ENCODE measurements at places on chromosomes 4 and X. TPM values are rescaled to one million over a fixed set of nuclear protein-coding genes. Genes with fewer than 3 reads are reported as not detected.

GRCh38 chr4:37370052-37370451 is 125.5 kb downstream of the NWD2 start:
- no peak for DNase-seq

DNA sequence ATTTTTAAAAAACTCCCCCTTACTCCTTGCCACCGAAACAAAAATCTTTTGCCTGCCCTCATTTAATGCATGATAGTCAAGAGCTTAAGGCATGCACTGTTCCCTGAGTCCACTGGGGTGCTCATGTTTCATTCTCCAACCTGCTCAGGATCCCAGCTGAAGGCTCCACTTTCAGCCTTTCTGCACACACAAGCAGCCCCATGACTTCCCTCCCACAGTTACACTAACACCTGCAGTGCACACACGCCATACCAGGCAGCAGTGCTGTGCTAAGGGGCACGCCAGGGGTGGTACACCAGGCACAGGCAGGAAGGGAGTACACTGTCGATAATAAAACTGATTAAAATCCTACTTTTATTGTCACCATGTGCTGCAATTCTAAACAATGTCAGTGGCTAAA is 385.2 kb downstream of the BMPR1B start:
- peak; percentile 40 for DNase-seq

DNA sequence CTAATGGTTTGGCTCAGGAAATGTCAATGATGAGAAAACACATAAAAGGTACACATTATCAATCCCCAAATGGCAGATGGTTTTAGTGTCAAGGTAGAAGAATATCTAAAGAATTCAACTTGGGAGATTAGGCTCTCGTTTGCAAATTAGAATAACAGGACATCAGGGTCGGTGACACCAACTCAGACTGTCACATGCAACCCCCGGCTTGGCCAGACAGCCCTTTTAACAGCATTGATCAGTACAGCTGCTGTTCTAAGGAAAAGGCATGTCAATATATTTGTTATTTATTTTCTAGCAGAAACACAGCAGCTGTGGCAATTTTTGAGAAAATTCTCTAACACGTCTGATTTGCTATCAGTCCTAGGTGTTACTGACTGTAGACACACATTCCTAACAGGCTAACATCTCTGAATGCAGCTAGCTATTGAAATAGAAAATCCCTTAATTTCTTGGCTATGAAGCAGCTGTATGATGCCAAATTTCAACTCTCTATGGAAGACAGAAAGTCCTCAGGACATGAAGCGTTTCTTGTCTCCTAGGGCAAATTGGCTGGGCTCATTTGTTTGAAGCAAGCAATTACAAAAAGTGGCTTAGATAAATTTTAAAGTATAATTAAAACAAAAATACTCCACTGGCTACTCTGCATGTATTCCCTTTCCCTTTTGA is 269.0 kb upstream of the CXXC4 start:
- DNase-seq = no peak

- DNase-seq = no peak
Measured at GRCh38 chr4:170080496-170080895, 9.3 kb downstream of the AADAT start.

DNA sequence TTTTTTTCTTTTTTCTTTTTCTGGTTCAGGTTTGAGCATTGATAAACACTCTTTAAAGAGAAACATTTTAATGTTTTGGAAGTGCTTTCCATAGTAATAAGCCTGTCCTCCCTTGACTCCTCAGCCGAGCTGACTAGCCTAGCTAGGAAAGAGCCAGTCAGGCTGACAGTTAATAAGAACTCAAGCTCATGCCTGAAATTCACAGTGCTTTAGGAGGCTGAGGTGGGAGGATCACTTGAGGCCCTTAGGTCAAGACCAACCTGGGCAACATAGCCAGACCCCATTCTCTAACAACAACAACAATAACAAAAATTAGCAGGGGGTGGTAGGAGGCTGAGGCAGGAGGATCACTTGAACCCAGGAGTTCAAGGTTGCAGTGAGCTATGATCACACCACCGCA is 53.4 kb upstream of the ZCCHC13 start:
- no peak for DNase-seq

- DNase-seq = peak; percentile 66
Measured at GRCh38 chrX:149470955-149471354, 34.2 kb downstream of the IDS start.

- no peak for DNase-seq
Measured at GRCh38 chr4:101155945-101156344, 191.4 kb downstream of the PPP3CA start.

DNA sequence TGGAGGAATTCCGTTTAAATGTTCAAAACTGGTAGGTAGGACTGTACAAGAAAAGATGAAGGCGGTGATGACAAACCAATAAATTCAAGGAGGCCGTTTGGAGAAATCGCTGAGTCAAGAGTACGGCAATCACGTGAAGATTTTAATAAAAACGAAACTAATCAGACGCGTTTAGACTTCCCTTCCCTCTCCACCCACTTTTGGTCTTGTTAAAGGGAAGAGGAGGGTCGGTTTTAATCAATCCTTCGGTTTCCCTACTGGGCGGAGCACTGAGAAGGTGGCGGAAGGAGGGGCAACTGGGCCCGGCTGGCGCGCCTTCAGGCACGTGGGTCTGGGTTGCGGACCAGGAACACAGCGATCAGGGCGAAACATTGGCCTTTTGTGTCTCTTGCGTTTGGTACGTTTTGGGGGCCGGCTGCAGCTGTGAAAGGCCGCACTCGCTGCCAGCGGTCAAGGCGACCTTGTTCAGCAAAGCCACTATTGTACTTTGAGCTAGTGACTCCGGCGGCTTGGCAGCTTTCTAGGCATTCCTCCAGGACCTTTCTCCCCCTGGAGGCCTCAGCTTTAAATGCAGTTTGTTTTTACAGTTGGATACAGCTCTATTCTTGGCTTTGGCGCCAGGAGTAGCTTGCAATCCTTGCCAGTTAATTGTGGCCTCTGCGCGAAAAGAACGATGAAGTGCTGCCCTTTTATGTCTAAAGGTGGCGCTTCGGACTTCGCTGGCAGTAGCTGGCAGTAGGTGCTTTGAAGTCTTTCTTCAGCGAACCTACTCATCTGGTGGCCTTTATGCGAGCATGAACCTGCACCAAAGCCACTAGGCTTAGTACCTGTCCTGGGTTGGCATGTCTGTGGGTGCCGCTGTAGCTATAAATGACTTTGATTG is 16.8 kb upstream of the LAMP2 start:
- DNase-seq = peak; percentile 72

DNA sequence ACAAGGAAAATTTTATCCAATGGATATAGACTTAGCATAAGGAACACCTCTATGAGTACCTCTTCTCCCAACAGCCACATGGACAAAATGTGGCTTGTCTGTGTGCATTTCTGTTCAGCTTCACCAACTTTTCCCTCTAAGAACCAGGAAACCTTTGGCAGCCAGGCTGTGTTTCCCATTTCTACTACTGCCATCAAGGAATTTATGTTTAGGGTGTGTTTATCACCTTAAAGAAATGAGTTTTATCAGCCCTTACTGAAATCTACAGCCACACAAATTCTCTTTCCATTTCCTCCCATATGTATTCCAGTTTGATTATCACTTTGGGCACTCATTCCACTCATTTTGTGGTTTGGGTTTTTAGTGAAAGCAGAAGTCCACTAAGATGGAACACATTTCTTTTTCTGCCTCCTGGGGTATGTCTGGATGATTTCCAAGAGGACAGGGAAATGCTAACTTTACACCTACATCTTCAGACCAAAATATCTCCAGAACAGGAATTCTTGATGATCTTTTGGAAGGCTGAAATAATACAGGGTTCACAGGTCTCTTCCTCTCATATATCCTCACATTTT is 82.6 kb upstream of the MAOA start:
- no peak for DNase-seq

Gene GSX2
- polyA plus RNA-seq = not detected

Gene FAM149A
- 47.7 TPM for polyA plus RNA-seq

Gene POF1B
- 0.43 TPM for polyA plus RNA-seq

DNA sequence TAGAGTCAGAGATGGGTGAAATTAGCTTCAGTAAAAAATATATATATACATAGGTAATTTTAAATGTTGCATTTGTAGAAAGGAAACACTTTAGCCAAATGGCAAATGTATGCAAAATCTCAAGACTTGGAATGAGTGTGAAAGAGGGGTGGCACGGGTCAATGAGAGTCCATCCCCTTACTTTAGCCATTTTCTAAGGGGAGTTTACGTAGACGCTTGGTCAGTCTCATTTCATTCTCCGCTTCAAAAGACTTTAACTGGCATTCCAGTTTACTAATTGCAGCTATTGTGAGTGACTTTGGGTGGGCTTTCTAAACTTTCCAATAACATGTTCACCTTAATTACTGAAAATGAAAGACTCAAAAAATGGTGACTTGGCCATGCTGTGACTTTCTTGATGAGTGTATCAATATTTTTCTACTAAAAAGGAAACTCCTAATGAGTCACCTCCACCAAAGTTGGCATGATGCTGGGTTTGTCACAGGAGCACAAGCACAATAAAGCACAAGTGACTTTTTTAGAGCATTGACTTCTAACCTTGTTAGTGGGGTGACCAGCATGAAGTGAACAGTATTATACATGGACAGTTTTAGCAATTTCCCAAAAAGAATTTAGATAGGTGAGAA is 356.0 kb upstream of the RASGEF1B start:
- no peak for DNase-seq

DNA sequence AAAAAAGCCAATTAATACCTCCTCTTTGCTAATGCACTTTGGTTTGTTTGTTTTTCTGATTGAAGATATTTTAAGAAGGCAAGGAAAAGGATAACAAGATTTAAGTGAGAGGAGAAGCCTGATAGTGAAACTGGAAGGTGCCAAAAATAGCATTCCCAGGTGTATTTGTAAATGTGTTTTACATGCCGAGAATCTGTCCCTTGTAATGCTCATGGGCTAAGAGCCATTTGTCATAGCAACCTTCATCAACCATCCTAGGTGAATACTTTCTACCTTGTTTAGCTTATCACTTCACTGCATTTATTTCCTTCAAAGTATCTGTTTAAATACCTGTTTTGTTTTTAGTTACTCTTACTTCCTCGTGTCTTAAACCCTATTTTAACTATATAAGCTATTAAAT is 127.8 kb downstream of the KCTD8 start:
- DNase-seq = no peak

DNA sequence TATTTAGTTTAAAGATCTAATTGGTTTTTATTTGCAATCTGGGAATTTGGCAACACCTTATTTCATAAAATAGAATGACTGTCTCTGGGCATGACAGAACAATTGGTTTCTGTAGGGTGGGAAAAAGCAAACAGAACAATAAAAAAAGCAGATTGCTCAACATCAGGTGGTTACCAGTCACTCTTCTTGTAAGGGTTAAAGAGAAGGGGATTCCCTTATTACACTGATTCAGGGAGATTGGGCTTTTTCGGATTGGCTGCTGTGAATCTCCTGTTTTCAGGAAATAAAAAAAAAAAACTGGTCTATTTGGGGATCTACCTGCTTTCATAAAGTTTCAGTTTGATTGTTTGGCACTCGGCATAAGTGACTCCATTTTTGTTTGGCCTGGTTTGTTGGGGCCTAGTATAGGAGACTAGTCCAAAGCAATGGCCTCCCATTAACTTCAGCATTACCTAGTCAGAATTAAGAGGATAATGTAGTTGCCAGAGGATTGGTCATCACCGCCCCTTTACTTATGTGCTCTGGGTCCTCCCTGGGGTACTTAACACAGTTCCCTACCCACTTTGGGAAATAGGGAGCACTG is 380.5 kb downstream of the IDS start:
- no peak for DNase-seq

DNA sequence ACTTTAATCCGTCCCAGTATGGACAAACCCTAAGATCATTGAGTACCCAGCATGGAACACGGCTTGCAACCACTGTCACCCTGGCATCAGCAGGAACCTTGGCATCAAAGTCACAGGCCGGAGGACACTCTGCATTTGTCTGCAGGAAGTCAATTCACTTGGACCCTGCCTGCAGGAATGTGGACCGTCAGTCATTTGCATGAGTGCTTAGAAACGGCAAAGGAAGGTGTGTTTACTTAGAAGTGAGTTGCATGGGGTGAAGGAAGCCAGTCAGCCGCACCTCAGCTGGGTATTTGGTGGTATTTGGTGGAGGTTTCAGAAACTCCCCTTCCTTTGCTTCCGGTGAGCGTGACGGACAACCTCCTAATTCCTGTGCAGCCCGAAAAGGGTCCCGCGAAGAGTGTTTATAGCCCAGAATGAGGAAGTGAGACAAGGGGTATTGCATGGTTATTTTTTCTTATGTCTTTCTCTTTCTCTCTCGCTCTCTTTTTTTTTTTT is 15.5 kb downstream of the P2RY8 start:
- no peak for DNase-seq

- DNase-seq = no peak
Measured at GRCh38 chr4:98245226-98245625, 16.0 kb upstream of the RAP1GDS1 start.

Gene LONRF3
- polyA plus RNA-seq = 0.77 TPM

- DNase-seq = no peak
Measured at GRCh38 chrX:2781226-2781571, 29.4 kb downstream of the XG start.

Gene S100P
- polyA plus RNA-seq = 9.4 TPM

DNA sequence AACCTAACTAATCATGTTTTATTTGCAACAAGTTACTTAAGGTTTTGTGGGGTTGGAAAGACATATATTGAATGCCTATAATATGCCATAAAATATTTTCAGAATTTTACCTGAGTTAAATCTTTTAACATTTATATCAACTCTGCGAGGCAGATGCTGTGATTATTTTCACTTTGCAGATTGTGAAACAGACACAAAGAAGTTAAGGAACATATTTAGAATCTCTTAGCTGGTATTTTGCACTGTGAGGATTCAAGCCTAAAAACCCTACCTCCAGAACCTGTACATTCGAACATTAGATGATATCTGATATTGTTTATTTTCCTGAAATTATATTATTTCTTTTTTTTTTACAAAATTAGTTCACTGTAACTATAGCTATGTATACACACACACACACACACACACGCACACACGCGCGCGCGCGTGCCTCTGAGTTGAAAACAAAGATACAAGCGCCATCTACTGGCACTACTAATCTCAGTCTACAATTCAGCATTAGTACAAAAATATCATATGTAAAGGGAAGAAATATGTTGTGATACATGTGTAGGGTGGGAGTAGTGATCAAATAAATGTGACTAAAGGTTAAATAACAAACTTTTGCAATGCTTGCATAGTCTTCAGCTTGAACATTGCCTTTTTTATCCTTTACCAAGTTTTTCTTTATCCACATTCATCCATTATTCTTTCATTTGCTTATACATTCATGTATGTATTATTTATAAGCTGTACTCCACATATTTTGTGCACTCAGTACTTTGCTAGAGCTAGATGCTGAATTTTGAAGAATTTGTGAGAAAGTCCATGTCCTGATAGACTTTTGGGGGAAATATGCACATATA is 61.5 kb downstream of the ANXA10 start:
- DNase-seq = peak; percentile 75

DNA sequence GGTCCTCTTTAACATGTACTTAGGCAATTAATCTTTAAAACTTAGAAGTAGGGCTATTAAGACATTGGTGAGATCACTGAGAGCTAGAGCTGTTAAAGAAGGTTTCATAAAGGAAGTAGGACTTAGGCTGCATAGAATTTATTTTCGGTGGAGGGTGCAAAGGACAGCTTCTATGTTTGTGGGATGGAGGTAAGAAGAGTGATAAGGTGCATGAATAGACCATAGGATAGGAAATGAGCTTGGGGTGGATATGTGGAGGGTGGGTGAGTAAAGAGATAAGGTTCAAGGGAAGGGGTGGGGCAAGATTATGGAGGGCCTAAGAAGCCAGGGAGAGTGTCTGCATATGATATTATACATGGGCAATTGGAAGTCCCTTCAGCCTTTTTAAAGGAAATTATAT is 15.9 kb downstream of the RTL9 start:
- no peak for DNase-seq

Gene MAGEB17
- 0.06 TPM for polyA plus RNA-seq

Gene CENPI
- polyA plus RNA-seq = 8.5 TPM

GRCh38 chrX:69238114-69238886 is 73.0 kb upstream of the PJA1 start:
- peak; percentile 14 for DNase-seq

Gene PCDH7
- 19.2 TPM for polyA plus RNA-seq
